A549 treated with AZD2906 at 1 μM for 4 hours (cell line): ENCODE measurements at places on chromosomes 13 and 19. TPM values are rescaled to one million over a fixed set of nuclear protein-coding genes. Genes with fewer than 3 reads are reported as not detected.

C19orf85 gene
- not detected in 5 replicates for total RNA-seq

CNN2 gene
- total RNA-seq: 77.2 to 98.9 TPM (median 91.0 TPM) in 5 replicates

C19orf73 gene
- total RNA-seq: 0.91 to 2.0 TPM (median 1.6 TPM) in 5 replicates

ERVK3-1 gene
- total RNA-seq: 89.5 to 102 TPM (median 92.6 TPM) in 5 replicates

CLIP3 gene
- total RNA-seq: 0.46 to 1.3 TPM (median 0.78 TPM) in 5 replicates

TNFSF9 gene
- total RNA-seq: 2.4 to 4.6 TPM (median 3.7 TPM) in 5 replicates

ZNF611 gene
- 2.3 to 3.5 TPM (median 3.2 TPM) in 5 replicates for total RNA-seq

C19orf67 gene
- not detected in 5 replicates for total RNA-seq

C1QTNF9 gene
- not detected in 5 replicates for total RNA-seq

HIF3A gene
- 0.03 to 0.13 TPM (median 0.07 TPM) in 4 of 5 replicates, not detected in the other for total RNA-seq

MTUS2 gene
- total RNA-seq: 0.01 to 0.06 TPM in 2 of 5 replicates, not detected in the others

NBEA gene
- total RNA-seq: 1.3 to 2.2 TPM (median 1.7 TPM) in 5 replicates

CGB5 gene
- total RNA-seq: 0.52 to 1.0 TPM (median 0.68 TPM) in 5 replicates

PTPRH gene
- 2.8 to 4.5 TPM (median 3.7 TPM) in 5 replicates for total RNA-seq

SERTAD3 gene
- 36.8 to 45.9 TPM (median 41.9 TPM) in 5 replicates for total RNA-seq

PRODH2 gene
- 0.14 to 0.56 TPM (median 0.23 TPM) in 5 replicates for total RNA-seq

SYNE4 gene
- 0.04 to 0.50 TPM (median 0.25 TPM) in 5 replicates for total RNA-seq

STOML3 gene
- not detected in 5 replicates for total RNA-seq

OXGR1 gene
- total RNA-seq: not detected in 5 replicates

GPC5 gene
- total RNA-seq: 0.03 TPM in 1 of 5 replicates, not detected in the others

NACC1 gene
- 32.7 to 40.3 TPM (median 37.3 TPM) in 5 replicates for total RNA-seq

LILRA1 gene
- total RNA-seq: not detected in 5 replicates

UHRF1 gene
- total RNA-seq: 44.4 to 48.8 TPM (median 44.5 TPM) in 5 replicates

LYPD3 gene
- total RNA-seq: 0.15 to 0.42 TPM (median 0.22 TPM) in 5 replicates

BCL3 gene
- total RNA-seq: 30.5 to 57.6 TPM (median 56.5 TPM) in 5 replicates

SIGLEC11 gene
- total RNA-seq: 0.09 to 0.17 TPM (median 0.09 TPM) in 5 replicates
